ENCODE measurements at places on chromosomes 7 and 10. TPM values are rescaled to one million over a fixed set of nuclear protein-coding genes. Genes with fewer than 3 reads are reported as not detected.

- DNase-seq, result peak; percentile 77
Measured at GRCh38 chr7:36280840-36281812, 108.5 kb upstream of the ANLN start.

DNA sequence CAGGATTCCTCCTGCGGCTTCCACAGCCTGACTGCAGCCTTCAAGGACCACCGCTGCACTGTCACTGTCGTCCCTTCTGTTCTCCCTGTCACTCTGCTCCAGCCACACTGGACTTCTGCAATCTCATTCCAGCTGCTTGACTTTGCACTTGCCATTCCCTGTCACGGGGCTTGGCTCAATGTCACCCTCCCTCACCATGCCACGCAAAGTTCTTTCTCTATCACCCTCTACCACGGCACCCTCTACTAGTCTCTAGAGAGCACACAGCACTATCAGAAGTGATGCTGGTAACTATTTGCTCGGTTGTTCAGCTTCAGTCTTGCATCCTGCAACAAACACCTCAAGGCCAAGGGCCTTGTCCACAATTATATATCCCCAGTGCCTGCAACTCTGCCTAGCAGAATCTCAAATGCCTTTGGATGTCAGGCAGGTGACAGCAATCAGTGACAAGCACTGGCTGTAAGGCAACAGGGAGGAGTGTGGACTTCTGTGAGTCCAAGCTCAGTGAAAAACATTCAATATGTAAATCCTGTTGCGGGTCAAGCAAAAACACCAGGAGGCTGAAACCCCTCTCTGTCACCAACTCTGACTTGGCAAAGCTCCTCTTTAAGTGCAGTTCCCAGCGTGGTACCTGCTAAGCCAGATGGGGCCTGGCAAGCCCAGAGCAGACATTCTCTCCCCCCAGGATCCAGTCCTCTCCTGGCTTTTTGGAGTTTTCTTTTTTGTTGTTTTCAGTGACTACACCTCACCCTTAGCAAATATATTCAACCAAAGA, 259.9 kb downstream of the FGFR2 start:
- no peak for DNase-seq

DNA sequence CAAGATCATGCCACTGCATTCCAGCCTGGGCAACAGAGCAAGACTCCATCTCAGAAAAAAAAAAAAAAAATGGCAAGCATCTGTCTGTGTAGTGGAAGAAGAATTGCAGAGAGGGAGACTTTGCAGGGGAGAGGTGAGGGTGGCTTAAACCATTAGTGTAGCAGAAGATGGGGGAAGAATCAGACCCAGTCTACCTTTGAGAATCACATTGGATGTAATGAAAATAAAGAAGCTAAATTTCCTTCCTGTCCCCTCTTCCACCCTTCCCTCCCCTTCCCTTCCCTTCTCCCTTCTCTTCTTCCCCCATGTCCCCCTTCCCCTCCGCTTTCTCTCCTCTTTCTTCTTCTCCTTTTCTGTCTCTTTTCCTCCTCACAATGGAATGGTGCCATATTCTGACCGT, 180.8 kb upstream of the SVIL start:
- no peak for DNase-seq

DNA sequence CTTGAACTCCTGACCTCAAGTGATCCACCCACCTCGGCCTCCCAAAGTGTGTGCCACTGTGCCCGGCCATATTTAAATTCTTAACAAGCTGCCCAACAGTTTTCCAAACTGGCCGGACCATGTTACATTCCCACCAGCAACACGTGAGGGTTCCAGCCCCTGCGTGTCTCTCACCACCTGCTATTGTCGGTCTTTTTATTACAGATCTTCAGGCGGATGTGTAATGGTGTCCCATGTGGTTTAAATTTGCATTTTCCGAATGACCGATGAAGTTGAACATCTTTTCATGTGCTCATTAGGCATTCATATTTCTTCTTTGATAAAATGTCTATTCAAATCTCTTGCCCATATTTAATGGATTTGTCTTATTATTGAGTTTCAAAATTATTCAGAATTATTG, 11.5 kb downstream of the ELFN1 start:
- DNase-seq, result no peak

Gene NRAP
- 0.07 TPM for total RNA-seq
